Stimulated activated CD8-positive, alpha-beta memory T cell treated with anti-CD3 and anti-CD28 coated beads, Interleukin-7, amount 100 ng/mL, for 24 hours (primary cell): ENCODE measurements at places on chromosomes 2 and 18.

GRCh38 chr2:162085090-162085891, 11.3 kb upstream of the DPP4 start:
- no peak for DNase-seq

DNA sequence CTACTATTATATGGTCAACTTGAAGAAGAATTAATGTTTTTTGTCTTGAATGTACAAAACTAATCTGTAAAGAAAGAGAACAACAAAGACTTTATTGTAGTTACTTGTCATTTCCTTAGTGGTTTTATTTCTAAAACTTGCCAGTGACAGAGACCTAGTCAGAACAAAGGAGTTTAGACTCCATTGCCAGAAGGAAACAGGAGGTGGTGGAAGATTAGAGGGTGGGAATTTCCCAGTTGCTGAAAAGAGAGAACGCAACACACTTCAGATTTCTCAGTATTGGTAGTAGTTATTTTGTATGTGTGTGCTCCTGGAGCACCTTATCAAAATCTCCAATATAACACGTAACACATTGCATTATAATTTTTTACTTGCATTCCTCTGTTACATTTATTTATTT, 81.4 kb downstream of the CDCA7 start:
- DNase-seq: no peak

GRCh38 chr2:239162141-239162821, 238.5 kb downstream of the HDAC4 start:
- no peak for DNase-seq

DNA sequence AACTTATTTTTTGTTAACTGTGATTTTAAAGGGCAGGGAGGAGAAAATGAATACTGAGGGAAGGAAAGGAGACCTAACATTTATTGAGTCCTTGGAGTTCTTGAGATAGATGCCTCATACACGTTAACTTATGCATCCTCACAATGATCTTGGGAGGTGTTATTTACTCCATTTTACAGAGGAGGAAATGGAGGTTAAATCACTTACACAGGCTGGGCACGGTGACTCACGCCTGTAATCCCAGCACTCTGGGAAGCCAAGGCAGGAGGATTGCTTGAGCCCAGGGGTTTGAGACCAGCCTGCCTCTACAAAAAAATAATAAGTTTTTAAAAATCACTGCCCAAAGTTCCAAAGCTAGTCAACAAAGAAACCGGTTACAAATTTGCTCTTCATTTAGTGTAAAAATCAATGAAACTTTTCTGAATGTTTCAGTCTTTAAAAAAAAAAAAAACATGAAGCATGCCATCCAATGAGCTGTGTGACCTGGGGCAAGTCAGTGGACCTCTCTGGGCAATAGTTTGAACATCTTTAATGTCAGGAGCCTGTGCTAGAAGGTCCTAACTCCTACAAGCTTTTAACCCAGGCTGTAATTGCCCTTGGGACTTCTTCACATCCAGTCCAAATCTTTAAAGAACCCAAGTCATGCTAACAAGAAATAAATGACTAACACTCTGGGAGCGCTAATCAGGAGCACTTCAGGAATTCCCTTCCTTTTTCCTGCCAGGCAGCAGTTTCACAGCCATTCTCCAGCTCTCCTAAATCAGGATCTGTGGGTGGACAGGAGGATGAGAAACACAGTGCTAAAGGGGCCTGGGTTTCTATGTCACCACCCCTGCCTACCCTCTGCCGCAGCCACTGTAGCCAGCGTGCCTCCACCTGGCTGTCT, 176.4 kb downstream of the TMEM247 start:
- DNase-seq: no peak

DNA sequence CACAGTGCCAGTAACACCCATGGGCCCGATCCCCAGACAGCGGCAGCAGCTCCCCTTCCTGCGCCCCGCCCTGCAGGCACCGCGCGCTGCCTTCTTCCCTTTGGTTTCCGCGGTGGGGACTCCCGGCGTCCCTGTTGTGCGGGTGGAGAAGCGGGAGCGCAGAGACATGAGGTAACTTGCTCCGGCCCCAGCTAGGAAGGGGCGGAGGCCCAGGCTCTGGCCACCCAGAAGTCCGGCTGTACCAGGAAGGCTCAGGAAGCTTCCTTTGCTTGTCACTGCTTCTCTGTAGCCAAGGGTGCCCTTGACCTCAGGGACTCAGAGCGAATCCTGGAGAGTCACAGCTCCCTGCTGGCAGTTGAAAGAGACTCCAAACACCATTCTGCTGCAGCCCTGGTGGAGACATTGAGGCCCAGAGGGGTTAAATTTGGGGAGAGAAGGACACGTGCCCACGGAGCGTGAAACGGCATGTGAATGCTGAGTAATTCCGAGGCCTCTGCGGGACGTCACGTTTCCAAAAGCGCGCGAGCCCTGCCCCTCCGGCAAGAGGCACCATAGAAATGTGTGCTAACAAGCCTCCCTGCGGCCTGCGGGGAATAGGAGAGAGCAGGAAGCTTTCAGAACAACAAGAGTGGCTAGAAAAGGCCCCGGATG, 6.7 kb upstream of the ADCY3 start:
- DNase-seq: no peak

DNA sequence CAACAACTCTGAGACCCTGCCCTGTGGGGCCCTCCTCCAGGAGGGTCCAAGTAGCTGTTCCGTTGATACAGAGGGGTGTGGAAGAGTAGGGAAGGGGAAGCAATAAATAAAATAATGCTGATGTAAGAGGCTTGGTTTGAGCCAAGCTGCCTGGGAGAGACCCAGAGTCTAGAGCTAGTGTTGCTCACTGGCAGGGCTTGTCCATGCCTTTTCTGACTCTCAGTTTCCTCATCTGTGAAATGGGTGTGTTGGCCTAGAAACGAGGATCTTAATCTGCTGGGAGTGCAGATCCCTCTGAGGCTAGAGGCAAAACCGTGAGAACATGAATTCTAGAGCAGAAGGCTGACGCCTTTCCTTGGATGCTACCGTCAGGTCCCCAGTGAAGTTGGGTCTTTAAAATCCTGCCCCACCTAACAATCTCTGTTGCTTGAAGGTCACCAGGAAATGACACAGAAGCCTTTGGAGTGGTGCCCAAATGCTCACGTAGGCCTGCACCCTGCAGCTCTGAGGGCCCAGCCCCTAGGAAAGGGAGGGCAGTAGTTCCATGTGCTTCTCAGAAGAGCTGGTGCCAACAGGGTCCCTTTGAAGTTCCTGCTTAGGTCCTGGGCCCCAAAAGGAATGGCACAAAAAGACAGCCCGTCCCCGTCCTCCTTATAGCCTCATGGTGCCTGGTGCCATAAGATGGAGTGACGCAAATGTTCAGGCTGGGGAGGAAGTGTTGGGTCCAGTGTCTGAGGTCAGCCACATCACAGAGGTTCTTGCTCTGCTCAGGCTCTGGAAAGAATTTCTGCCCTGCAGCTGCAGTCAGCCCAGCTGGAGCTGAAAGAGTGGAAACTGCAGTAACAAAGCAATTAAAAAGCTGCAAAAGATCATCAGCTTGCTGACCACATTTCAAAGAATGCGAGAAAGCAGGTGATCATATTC, 73.2 kb upstream of the SMAD2 start:
- no peak for DNase-seq

GRCh38 chr2:232941400-232941799, 71.3 kb downstream of the SNORC start:
- no peak for DNase-seq

DNA sequence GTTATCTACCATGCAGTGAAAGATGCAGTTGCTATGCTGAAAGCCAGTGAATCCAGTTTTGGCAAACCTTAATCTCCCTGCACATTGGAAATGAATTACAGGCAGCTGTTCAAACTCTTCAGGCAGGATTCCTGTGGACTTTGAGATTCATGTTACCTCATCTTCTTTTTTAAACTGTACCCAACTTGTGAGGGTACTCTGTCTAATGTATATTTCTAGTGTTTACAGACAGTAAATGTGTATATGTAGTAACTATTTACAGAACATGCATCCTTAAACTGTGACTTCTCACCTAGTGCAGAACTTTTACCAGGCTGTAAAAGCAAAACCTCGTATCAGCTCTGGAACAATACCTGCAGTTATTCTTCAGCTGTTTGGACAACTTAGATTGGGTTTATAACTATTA, 50.9 kb downstream of the KDM3A start:
- DNase-seq: no peak

- DNase-seq: no peak
Measured at GRCh38 chr2:75428060-75428459, 132.7 kb downstream of the EVA1A start.

GRCh38 chr2:204664708-204665121, 119.4 kb downstream of the PARD3B start:
- DNase-seq: no peak

DNA sequence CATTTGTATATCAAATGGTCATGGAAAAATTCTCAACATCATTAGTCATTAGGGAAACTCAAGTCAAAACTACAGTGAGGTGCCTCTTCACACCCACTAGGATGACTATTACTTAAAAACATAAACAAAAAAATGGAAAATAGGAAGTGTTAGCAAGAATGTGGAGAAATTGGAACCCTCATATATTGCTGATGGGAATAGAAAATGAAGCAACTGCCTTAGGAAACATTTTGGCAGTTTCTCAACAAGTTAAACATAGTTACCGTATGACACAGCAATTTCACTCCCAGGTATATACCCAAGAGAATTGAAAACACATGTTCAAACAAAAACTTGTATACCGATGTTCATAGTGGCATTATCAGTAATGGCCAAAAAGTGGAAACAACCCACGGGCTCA, 18.1 kb upstream of the CYP26B1 start:
- no peak for DNase-seq

DNA sequence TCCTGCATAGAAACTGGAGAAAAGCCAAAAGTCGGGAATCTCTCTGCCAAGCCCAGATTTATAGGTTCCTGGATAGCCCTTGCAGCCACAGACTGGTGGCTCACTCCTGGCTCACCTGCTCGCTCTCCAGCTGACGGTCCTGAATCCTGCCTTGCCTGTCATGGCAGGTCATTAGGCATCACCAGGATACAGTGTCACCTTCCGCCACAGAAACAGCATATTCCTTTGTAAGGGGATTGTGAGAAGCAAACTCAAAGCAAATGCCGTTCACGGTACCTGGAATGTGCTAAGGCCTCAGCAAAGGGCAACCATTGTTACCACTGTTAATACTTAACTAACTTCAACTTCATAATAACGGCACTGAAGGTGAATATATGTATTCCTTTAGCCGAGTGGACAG, 57.1 kb upstream of the GPR45 start:
- DNase-seq: no peak

GRCh38 chr18:9283791-9284190, 50.8 kb upstream of the TWSG1 start:
- DNase-seq: no peak

GRCh38 chr2:175025946-175026345, 20.8 kb upstream of the CHN1 start:
- DNase-seq: no peak

DNA sequence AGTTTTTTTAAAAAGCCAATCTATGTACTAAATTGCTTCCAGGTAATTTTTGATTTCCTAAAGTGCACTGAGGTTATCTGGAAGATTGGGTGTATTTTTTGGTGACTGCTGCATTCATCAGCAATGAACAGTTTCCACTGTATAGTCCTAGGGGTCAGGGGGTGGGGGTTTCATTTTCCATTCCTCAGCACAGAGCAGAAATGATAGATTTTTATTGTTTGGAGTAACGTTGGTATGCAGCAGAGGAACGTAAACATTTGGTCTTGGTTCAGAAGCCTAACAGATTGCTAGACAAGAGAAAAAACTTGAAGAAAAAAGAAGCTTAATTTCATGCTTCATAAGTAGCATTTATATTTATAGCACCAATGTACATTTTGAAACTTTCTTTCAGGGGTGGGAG, 54.9 kb downstream of the ZCCHC2 start:
- DNase-seq: no peak

GRCh38 chr2:157432475-157433106, 11.3 kb downstream of the CYTIP start:
- no peak for DNase-seq

GRCh38 chr18:30634249-30634648, 408.3 kb downstream of the DSC3 start:
- no peak for DNase-seq

GRCh38 chr18:35457140-35457704, 40.5 kb downstream of the INO80C start:
- DNase-seq: no peak

GRCh38 chr18:57547260-57547659, 39.2 kb downstream of the FECH start:
- no peak for DNase-seq

GRCh38 chr2:219228911-219229304, 528 bp downstream of the ATG9A start:
- DNase-seq: no peak
